ENCODE measurements at places on chromosomes 16 and 17.

GRCh38 chr17:36894925-36895324 lies 42.4 kb upstream of the LHX1 start:
- no peak for DNase-seq

DNA sequence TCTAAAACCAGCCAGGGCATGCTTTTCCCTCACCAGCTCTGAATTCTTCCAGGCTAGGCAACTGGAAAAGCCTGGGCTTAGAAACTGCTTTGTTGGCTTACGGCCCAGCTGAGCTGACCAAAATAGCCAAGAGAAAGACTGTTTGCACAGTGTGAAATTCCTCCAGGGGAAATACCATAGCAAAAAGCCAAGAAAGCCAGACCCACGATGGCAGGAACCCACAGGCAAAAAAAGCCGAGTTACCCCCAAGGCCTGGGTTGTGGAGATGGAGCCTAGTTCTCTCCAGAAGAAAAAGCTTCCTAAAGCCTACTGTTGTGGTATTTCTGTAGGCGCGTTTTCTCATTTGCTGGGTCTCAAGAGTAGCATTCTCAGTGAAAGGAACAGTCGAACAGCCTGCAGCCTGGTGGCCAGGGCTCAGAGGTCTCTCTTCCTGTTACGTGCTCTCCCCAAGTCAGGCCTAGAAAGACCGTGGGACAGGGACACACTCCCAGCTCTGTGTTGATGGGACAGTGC lies 9.2 kb downstream of the SP2 start:
- DNase-seq, result no peak

DNA sequence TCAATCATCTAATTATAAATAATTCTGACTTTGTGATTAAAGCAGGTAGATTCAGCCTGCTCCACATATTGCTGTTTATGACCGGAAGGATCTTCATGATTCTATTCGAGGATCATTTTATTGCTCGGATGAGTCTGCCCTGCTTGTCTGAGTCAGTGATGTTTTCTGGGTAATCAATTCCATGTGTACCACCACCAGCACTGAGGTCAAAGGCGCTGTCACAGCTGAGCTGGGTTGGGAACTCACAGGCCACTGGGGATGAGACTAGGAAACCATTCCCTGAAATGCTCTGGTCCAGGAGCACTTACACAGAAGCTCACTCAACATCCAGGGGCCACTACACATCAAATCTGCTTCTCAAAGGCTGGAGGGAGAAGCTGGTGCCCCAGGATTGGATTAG lies 30.4 kb upstream of the ERN1 start:
- no peak for DNase-seq

- no peak for DNase-seq
Measured at GRCh38 chr17:69945698-69946185, 129.3 kb upstream of the KCNJ16 start.

DNA sequence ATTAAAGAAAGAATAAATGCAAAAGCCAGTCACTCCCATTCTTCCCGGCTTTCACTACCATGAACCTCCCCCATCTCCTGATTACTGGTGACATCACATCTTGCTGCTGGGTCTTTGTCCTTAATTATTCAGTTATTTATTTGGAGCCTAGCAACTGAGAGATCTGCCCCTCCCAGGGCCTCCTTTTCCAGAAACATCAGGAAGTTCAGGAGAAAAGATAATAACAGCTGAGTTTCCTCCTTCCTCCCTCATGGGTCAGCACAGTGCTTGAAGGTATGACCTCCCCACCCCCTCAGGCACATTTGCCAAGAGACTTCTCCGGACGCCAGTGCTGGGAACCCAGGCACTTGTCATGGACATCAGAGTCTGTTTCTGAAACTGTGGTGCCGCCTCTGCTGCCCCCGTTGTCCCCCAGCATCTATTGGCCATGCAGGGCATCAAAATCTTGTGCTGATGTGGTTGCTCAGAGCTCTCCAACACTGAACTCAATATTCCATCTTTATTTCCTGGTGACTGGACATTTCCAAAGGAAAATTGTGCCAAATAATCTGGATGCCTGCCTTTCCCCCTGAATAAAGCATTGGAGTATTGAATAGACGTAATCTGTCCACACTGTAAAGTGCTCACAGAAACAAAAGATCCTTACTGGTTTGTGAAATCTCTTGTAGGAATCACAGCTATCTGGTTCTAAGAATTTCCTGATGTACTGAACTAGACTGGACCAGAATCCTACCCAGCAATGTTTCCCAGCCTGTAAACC lies 71.8 kb downstream of the ZNF18 start:
- DNase-seq, result no peak

Measured in activated naive CD8-positive, alpha-beta T cell treated with anti-CD3 and anti-CD28 coated beads, Interleukin-2, amount 50 U/mL, for 24 hours (primary cell).